ENCODE measurements at places on chromosomes 3 and 15. TPM values are rescaled to one million over a fixed set of nuclear protein-coding genes. Genes with fewer than 3 reads are reported as not detected.

DNA sequence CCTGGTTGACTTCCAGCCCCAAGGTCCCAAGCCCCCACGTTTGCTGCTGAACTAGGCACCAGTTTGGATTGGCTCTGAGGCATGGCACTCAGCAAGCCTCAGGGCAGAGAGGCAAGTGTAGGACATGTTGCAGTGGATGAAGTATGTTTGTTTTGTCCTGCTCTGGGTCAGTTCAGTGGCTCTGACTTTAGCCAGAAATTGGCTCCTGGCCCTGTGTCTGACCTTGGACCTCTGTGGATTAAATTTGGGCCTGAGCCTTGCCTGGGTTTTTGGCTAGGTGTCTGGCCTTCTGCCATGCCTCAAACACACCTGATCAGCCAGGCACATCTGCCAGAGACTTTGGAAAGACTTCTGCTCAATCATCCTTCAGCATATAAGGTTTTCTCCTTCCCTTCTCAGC, 3.6 kb upstream of the MRAS start:
- no peak for DNase-seq

GRCh38 chr15:47877836-47878235, 160.5 kb downstream of the SEMA6D start:
- DNase-seq = no peak

GRCh38 chr15:82552861-82553260, 12.6 kb upstream of the RPS17 start:
- no peak for DNase-seq

DNA sequence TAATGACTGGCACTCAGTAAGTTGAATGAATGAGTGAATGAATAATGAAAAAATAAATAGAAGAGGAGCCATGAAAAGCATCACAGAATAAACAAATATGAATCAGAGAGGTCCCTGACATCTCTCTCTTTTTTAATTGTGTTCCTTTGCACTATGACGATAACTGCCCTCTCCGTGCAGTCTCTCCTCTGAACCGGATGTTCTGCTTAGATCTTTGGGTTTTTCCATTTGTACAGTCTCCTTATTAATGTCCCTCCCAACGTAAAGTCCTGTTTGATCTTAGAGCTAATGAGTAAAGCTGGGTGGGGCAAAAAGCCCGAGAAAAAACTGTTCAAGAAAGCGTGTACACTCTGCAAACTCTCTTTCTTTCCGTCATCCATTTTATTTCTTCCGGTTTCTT, 28.3 kb upstream of the BHLHE40 start:
- no peak for DNase-seq

Gene CHRM5
- under 0.01 TPM for total RNA-seq

DNA sequence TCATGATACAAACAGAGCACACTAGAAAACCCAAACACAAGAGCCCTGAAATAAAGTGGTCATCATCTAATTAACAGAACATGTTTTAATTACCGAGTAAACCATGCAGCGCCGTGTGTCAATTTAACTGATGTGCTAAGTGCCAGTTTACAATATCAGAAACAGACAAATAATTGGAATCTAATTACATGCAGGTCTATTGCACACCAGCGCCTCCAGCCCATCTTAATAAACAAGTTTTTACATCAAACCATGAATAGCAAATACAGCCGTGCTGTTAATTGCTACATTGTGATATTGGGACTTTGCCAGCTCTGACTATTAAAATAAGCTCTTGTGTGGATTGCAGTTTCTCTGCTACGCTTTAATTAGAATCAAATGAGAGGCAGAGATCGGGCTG, 510.2 kb upstream of the MDFIC2 start:
- no peak for DNase-seq

GRCh38 chr3:184465883-184466412, 86.1 kb downstream of the CHRD start:
- no peak for DNase-seq

DNA sequence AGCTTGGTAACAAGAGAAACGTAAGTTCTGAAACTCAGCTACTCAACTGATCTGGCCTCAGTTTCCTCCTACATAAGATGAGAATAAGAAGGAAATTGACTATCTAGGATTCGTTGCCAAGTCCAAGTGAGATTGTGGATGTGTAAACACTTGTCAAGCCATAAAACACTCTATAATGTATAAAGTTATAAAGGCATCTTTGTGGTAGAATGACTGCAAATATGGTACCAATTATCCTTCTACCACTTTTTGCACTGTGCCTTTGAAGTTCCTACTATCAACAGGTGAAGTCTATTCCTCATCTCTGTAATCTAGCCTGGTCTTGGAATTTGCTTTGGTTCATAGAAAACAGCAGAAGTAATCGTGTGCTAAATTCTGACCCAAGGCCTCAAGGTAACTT, 138.2 kb downstream of the GADL1 start:
- DNase-seq = no peak

Gene FEZF2
- total RNA-seq = not detected

Gene LRTM1
- not detected for total RNA-seq

GRCh38 chr3:24604215-24604614, 109.6 kb upstream of the THRB start:
- no peak for DNase-seq

GRCh38 chr3:175477651-175478224, 618.6 kb downstream of the NAALADL2 start:
- no peak for DNase-seq

Gene LNP1
- total RNA-seq = 2.2 TPM

DNA sequence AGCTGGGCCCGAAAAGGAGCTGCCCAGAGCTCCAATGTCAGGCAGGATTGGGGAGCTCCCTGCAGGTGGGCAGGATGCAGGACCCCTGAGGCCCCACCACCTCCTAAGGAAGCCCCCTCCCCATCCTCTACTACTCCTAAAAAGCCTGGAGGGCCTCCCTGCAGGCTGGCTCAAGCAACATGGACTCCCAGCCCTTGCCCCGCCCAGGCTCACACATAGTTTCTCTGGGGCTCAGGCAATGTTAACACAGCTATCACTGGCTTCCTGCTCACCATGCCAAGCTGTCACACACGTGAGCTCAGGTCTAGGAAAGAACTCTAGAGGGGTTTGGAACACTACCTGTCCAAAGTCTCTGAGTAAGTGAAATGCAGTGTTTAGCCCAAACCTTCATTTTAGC, 65.4 kb upstream of the ZNF148 start:
- DNase-seq = no peak

- DNase-seq = no peak
Measured at GRCh38 chr3:61060411-61060861, 190.8 kb downstream of the FHIT start.

DNA sequence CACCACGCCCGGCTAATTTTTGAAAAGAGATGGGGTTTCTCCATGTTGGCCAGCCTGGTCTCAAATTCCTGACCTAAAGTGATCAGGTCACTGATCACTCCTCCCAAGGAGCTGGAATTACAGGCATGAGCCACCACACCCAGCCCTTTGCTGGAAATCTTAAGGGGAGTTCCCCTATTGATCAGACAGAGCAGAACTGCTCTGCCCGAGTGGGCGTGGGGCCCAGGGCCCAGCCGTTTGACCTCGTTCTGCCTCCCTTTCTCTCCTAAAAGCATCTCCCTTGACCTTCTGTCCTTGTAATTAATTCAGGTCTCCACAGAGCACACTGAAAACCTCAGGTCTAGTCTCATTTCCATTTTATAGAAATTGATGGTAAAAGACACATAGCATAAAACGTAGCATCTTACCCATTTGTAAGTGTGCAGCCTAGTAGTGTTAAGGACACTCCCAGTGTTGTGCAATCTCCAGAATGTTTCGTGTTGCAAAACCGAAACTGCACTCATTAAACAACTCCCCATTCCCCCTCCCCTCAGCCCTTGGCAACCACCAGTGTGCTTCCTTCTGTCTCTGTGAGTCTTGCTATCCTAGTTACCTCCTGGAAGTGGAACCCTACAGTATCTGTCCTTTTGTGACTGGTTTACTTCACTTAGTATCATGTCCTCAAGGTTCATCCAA, 89.3 kb downstream of the SLCO3A1 start:
- peak; percentile 89 for DNase-seq

Gene SERPINI2
- total RNA-seq = not detected

GRCh38 chr15:65887565-65887964, 18.3 kb downstream of the RAB11A start:
- DNase-seq = no peak
